ENCODE measurements at places on chromosomes 11 and 22. TPM values are rescaled to one million over a fixed set of nuclear protein-coding genes. Genes with fewer than 3 reads are reported as not detected.

The BET1L gene
- 25.4 TPM for total RNA-seq

The OR5A1 gene
- total RNA-seq: not detected

The C1QTNF5 gene
- total RNA-seq: 4.4 TPM

The UPK3A gene
- not detected for total RNA-seq

The MYEOV gene
- 0.86 TPM for total RNA-seq

The MDK gene
- total RNA-seq: 3.3 TPM

The TIMP3 gene
- total RNA-seq: 56.6 TPM

The TXNRD2 gene
- 47.8 TPM for total RNA-seq

The SERHL2 gene
- 2.9 TPM for total RNA-seq

The SLC6A5 gene
- total RNA-seq: not detected

The SCUBE2 gene
- 0.35 TPM for total RNA-seq

The LARGE1 gene
- 13.7 TPM for total RNA-seq

The OR5P2 gene
- not detected for total RNA-seq

The FOLR2 gene
- total RNA-seq: 3.3 TPM

The OR4X1 gene
- not detected for total RNA-seq

The HDAC10 gene
- 19.6 TPM for total RNA-seq

The MUC5B gene
- total RNA-seq: 0.18 TPM

The DNAJB7 gene
- not detected for total RNA-seq

The MMP8 gene
- 0.86 TPM for total RNA-seq

The NAV2 gene
- 69.1 TPM for total RNA-seq

The CRYBB3 gene
- total RNA-seq: not detected

The KRTAP5-7 gene
- total RNA-seq: not detected

The MSANTD4 gene
- total RNA-seq: 9.6 TPM

The TSPAN18 gene
- total RNA-seq: 5.9 TPM

The AIFM3 gene
- total RNA-seq: 0.74 TPM

The GGTLC3 gene
- total RNA-seq: not detected

The GGT5 gene
- total RNA-seq: 15.0 TPM

The RIMBP3C gene
- 0.07 TPM for total RNA-seq
